ENCODE measurements at places on chromosomes 7 and 10.

DNA sequence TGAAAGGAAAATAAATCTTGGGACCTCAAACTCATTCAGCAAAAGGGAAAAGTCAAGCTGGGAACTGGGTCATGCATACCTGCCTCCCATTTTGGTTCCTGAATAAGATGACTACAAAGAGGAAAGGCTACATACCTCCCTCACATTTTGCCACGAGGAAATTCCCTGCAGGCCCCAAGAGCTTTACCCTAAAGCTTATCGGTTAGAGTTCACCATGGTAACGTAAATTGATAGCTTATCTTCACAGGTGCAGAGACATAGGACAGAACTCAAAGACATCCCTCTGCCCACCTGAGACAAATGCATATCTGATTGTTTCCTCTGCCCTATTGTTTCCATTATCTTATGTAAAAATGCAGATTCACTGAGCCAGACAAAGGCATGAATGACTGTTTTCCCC, 31.5 kb upstream of the GRB10 start:
- DNase-seq, result no peak

- no peak for DNase-seq
Measured at GRCh38 chr7:137462847-137463246, 119.3 kb upstream of the PTN start.

DNA sequence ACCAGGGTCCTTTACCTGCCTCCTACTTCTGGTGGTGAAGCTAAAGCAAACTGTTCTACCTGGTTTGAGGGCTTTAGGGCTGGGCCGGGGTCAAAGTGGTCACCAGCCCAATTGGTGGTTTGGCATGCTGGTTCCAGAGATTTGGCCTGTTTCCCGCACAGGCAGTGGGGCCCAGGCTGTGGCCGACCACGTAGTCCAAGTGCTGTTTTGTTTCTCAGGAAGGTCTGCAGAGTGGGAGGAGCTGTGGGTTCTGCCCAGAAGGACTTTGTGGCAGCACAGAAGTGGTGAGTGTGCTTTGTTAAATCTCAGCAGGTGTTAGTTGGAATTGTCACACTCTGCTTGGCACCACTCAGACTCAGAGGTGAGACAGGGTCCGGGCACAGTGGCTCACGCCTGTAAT, 85.8 kb downstream of the MKX start:
- no peak for DNase-seq

DNA sequence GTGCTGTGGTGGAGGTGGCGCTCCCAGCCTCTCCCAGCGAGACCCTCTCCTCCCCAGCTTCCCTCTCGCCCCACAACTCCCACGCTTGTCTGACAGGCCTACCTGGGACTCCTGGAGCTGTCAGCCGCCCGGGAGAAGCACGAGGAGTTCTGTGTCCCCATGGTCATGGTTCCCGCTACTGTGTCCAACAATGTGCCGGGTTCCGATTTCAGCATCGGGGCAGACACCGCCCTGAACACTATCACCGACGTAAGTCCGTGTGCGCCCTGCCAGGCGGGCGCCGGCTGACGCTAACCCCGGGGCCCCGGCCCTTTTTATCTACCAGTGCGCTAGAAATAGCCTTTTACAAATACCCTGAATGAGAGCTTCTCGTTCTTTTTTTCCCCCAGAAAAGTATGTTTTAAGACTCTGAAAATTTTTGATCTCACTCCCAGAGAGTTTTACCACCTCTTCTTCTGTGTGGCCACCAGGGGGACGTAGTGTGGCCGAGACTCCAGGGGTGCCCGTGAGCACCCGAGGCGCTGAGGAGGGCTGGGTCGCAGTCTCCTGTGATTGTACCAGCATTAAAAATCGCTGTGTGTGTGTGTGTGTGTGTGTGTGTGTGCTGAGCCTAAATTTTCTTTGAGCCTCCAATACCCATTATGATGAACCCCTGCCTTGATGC, 52.6 kb downstream of the PFKP start:
- no peak for DNase-seq

GRCh38 chr10:31730776-31731175, 197.9 kb downstream of the ARHGAP12 start:
- DNase-seq, result no peak

GRCh38 chr7:72334698-72335097, 77.4 kb downstream of the CALN1 start:
- DNase-seq, result no peak

DNA sequence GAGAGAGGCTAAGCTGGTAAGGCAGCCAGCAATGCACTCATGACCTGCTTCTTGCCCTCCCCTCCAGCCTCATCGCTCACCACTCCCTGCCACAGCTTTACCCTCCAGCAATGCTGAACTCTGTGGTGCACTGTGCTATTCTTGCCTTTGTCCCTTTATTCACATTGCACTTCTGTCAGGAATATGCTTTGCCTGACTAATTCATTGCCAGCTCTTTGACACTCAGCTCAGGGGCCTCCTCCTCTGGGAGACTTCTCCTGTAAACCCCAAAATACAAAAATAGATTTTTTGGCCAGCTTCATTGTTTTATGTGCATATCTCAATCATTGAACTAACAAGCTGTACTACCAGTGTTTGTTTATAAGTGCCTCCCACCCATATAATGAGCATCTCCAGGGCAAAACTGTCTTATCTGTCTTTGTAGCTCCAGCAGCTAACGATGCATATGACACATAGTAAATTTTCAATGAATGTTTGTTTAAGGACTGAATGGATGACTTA, 8.2 kb downstream of the CNNM1 start:
- DNase-seq, result no peak

DNA sequence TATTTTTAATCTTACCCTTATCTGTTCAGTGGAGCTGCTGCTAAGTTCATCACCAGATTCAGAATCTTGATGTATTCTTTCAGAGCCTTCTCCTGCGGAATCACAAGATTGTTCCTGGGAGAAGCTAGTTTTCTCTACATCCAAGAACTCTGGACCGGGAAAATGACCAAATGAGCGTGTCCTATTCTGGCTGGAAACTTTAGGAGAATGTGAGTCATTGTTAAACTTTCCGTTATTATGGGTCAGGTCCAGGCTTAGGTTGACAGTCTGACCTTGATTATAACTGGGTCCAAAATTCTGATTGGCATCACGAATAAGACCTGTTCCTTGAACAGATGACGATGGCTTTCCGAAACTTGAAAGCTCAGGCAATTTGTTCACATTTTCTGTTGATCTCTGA, 20.5 kb downstream of the ARHGAP12 start:
- DNase-seq, result no peak

- no peak for DNase-seq
Measured at GRCh38 chr10:26799342-26799741, 61.4 kb downstream of the ABI1 start.

DNA sequence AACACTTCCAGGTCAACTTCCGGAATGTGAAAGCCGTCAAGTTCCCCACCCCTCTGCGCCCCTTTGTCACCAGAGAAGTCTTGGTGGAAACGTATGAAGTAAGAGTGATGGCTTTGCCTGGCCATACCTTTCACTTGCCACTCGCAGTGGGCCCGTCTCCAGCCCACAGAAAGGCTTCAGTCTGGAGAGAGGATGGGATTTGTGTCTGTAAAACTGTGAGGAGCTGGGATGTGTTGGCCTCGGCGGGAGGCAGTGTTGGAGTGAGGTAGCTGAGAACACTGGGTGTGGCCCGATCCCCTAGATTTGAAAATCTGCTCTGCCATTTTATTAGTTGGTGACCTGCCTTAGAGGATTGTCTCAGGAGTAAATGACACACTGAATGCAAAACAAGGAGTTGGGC, 6.4 kb downstream of the ADCK2 start:
- no peak for DNase-seq

GRCh38 chr7:36496576-36496975, 106.9 kb downstream of the ANLN start:
- no peak for DNase-seq

DNA sequence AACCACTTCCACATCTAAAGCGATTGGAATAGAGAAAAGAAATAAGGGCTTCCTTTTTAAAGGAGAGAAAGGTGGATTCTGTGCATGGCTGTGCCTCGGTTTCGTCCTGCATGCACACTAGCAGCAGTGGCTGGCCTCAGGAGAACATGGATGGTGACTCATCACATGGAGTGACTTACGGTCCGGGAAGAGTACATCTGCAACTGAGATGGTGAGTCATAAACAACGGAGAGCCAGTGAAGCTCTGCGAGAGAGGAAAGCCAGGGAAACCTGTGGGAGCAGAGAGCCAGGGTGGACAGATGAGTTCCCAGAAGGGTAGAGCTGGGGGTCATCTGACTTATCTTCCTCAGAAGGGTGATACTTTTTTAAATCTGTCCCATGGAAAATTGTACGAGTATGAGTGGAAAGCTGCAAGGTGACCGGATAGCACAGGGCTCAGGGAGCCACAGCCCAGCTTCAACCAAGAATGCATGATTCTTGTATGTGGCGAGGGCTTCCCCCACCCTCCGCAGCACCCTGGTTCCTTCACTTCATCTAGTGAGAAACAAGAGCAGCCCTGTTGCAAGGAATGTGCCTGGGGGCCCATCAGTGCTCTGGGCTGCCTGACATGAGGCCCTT, 259.1 kb downstream of the KLF6 start:
- DNase-seq, result no peak

DNA sequence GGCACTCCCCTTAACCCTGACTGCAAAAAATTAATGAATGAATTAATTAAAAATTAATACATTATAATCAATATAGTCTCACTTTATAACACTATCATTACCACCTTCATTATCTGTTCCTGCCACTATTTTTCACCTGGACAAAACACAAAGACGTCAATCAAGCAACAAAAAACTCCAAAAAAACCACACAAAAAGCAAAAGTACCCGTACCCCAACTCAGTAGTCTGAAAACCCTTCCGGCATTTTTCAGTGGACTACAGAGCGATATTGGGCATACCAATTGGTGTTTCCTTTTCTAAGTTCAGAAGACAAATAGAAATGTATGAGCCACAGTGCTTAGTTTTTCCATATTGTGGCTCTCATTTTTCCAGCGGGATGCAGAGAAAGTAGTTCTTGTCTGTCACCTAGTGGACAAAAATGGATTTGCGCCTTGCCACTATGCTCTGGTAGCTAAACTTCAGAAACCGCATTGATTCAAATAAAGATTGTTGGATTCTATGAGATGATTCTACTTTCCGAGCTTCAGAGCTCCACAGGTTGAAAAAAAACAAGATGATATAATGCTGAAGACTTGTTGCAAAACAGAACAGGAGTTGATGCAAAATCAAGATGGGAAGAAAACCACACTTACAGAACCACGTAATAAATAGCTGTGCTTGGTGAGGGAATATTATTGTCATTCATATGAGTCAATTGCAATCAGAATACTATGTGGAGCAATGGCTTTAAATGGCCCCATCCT, 50.6 kb upstream of the ITGB1 start:
- DNase-seq, result peak; percentile 50

- no peak for DNase-seq
Measured at GRCh38 chr10:30917789-30918188, 113.9 kb downstream of the ZNF438 start.

- no peak for DNase-seq
Measured at GRCh38 chr10:103180491-103180890, 12.6 kb downstream of the NT5C2 start.

GRCh38 chr7:95577137-95577536, 19.2 kb downstream of the PDK4 start:
- no peak for DNase-seq

GRCh38 chr10:132810141-132810806, 24.3 kb upstream of the NKX6-2 start:
- DNase-seq, result no peak

- no peak for DNase-seq
Measured at GRCh38 chr10:15069230-15069629, 19.3 kb downstream of the ACBD7 start.

GRCh38 chr10:48598936-48599829, 5.7 kb downstream of the ARHGAP22 start:
- no peak for DNase-seq

- DNase-seq, result no peak
Measured at GRCh38 chr10:117663750-117664149, 121.2 kb downstream of the EMX2 start.

GRCh38 chr7:45402480-45403218, 171.5 kb upstream of the ADCY1 start:
- no peak for DNase-seq

GRCh38 chr7:90771281-90771680, 175.2 kb downstream of the CDK14 start:
- DNase-seq, result no peak

GRCh38 chr7:67311901-67312300, 315.3 kb downstream of the TYW1 start:
- no peak for DNase-seq

GRCh38 chr7:31860925-31861324, 173.9 kb downstream of the PPP1R17 start:
- no peak for DNase-seq

DNA sequence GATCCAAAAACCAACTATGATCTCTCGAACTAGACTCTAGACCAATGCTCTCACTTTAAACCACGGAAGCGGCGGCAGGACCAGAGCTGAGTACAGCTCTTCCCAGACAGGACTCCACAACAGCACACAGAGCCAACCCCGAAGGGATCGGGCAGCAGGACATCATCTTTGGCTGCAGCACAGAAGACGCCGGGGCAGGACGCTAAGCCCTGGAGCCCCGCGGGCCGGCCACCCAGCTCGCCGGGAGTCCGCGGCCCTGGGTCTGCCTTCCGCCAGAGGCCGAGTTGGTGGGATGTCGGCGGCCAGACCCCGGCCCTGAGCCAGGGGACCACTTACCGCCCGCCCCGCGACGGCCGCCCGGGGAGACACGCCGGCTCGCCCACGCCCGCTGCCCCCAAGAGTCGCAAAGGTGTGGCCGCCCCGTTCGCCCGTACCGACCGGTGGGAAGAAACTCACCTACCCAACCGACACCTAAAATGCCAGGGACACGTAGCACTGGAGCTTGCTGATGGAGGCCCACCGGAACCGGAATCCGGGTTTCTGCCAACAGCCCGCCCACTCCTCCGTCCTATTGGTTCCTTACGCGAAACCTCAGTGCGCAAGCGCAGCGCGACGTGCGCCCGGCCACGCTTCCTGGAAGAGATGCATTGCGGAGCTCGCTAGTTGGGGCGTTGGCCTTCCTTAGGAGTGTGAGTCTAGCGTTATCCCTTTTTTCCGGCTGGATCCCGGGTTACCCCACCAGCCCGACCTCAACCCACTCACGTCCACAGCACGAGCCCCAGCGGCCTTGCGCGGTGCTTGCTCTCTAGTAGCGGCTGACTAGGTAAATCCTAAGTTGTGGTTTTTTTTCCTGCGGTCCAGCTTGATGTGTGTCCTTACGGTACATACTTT, at the start of gene SEC61G:
TSS of gene SEC61G (minus strand) at position 510 of the 891 bp plus-strand sequence. CDS start 1,623 bp downstream, outside the sequence.
- DNase-seq, result peak; percentile 93

GRCh38 chr10:117432866-117433265, 57.6 kb upstream of the PDZD8 start:
- DNase-seq, result no peak

DNA sequence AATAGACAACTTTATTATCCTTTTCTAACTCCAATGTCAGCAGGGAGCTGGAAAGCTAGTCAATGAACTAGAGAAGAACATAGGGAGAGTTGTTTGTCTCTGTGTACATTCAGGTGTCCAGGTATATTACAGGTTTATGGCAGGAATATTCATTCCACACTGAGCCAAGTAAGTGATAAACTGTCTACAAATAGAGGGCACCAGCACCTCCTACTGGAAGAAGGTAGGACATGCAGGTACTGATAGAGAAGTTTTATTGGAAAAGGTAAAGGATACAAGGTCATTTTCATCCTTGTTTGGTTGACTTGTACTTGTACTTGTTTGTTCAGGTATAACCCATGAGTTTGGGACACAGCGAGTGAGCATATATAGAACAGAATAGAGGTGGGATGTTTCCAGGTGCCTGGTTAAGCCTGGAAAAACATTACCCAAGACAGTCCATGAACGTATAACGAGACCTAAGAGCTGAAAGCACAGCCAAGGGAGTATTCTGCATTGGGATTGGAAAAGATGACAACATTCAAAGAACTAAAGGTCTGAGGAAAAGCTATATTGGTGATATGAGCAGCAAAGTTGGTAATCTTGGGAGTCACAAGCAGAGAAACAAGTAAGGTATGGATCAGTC, 61.4 kb upstream of the PPP1R3C start:
- DNase-seq, result no peak
